ENCODE measurements at places on chromosomes 3 and 15.

- DNase-seq = no peak
Observed at GRCh38 chr15:63133786-63134185, 12.1 kb downstream of the LACTB start.

GRCh38 chr15:38195191-38195901, 57.3 kb upstream of the SPRED1 start:
- DNase-seq = no peak

- no peak for DNase-seq
Observed at GRCh38 chr3:35088943-35089342, 550.4 kb upstream of the ARPP21 start.

DNA sequence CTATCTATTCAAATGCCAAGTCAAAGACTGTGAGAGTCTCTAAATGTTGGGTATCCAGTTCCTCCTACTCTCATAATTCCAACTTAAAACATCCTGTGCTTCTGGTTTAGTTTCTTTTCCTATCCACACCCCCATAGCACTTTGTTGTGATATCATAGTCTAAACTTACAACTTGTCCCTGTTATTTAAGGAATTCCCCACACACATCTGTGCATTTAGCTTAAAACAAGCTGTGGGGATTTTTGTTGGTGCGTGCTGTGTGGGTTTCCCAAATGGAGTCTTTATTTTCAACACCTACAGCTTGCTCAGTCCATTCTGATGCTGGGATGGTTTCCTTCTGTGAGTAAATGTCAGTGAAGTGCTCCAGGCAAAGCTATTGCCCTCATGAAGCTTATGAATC, 167.3 kb downstream of the GMNC start:
- DNase-seq = no peak

DNA sequence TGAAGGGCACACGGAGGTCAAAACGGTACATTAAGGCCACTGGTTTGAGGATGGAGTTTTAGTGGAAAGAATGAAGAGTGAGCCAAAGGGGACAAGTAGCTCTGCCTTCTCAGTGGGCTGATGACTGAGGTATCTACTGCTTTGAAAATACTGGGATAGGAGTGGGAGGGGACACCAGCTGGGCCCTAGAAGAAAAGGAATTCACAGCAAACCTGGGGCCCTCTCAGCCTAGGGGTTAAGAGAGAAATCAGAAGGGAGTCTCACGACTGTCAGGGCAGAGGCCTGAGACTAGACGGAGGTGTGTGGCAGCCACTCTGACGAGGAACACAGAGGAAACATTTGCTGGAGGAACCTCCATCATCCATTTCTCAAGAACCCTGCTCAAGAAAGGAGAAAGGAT, 75.1 kb downstream of the TNIK start:
- DNase-seq = no peak

- DNase-seq = no peak
Observed at GRCh38 chr15:44275150-44275830, 13.2 kb upstream of the GOLM2 start.

DNA sequence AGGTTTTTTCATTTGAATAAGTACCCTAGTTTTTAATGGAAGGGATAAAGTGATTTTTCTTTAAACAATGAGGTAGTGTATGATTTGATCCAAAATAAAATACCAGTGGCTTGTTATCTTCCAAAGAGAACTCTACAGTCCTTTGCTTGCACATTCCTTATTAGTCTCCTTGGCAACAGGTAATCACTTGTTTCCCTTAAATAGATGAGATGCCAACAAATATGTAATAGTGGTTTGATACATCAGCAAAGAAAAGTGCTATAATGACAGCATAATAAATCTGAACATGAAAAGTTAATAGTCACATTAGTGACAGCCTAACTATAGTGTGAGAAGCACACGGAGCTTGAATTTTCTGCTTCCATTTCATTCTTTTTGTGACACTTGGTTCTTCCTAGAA, 360.2 kb downstream of the ZNF385D start:
- DNase-seq = no peak

DNA sequence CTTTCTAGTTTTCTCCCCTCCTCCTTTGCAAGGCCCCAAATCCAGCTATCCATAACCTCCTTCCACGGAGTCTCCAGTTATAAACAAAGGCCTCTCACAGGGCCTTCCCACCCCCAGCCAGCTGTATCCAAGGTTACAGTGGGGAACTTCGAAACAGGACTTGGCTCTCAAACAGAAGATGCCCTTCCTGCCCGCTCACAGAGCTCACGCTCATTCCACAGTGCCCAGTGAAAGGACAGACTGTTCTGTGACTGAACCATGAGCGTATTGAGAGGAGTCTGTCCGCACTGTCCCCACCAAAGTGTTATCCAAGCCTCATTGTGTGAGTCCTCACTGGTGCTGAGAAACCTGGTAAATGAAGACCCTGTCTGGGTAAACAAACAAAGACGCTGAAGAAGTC, 35.4 kb downstream of the ARHGAP31 start:
- no peak for DNase-seq

- DNase-seq = no peak
Observed at GRCh38 chr3:66380200-66380932, 120.5 kb downstream of the LRIG1 start.

GRCh38 chr3:69784954-69785514, 45.8 kb downstream of the MITF start:
- no peak for DNase-seq

DNA sequence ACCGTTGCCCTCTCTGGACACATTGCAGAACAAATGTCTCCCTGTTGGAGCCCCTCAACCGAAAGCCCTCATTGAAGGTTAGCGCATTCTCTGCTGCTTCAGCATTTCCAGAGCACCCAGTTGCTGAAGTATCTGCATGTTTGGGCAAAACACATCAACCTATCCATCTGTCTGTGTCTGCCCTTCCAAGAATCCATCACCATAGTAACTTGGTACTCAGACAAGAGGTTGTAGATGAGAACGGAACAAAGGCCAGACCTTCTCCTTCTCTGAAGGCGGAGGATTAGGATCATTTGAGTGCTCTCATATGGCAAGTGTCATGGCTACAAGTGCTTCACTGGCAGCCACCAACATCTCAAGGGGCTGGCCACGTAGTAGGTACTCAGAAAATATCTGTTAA, 23.1 kb upstream of the RHO start:
- DNase-seq = no peak

- DNase-seq = no peak
Observed at GRCh38 chr15:101039461-101039860, 120.3 kb downstream of the LRRK1 start.

DNA sequence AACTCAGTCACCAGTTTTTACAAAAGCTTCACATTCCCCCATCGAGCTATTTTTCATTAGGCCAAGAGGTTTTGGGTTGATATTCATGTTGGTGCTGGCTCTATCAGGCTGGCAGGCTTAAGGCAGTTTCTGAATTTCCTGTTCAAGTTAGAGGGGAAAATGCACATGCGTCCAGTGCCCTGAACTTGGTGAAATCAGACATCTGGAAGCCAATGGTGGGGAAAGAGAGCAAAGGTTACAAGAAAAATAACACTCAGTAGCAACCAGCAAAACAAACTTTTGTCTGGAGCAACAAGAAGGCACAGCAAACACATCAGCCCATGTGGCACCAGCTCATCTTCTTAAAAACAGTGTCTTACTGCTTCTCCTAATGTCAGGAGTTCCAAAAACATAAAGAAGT, 155.6 kb upstream of the TSC22D2 start:
- DNase-seq = no peak

GRCh38 chr3:141769221-141769894, 6.2 kb downstream of the GRK7 start:
- no peak for DNase-seq

DNA sequence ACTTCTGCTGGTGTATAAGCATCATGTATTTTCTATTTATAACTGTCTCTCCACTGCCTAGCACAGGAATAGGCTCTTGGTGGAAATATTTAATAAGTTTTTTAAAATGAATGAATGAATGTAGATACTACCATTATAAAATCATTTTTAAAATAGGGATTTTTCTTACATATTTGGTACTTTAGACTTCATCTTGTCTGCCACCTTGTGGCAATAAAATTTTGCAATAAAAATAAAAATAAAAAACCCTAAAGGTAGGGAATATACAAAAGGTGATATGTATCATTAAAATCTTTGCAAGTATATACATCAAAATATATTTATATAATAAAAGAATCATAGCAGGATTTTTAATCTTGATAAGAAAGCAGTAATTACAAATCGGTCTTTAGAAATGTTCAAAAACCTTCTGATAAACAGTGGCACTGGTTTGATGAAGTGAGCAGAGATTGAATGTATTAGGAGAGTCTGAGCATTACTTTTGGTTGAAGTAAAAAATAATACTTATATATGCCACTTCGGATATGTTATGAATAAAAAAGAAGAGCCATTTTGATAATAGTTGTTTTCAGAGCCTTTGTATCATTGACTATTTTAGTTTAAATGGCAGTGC, 95.2 kb downstream of the SPATA16 start:
- DNase-seq = no peak

DNA sequence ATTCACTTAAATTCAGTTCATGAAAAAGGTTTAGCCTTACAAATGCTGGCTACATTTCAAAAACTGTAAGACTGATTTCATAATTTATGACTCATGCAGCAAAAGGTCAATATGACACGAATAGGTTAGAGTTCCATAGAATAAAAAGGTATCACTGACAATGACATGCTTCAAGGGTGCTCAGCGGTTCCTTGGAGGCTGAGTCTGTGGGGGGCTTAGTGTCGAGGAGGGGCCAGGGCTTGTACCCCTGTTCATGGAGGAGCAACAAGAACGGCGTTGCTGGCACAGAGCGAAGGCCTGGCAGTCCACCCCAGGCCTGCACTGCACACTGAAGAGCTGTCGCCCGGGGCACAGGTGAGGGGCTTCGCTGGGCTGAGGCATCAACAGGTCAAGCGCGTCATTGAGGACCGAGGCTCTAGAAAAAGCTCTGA, 174.2 kb downstream of the NR1D2 start:
- DNase-seq = no peak

GRCh38 chr3:49023775-49024174, 1.9 kb downstream of the NDUFAF3 start:
- DNase-seq = no peak

DNA sequence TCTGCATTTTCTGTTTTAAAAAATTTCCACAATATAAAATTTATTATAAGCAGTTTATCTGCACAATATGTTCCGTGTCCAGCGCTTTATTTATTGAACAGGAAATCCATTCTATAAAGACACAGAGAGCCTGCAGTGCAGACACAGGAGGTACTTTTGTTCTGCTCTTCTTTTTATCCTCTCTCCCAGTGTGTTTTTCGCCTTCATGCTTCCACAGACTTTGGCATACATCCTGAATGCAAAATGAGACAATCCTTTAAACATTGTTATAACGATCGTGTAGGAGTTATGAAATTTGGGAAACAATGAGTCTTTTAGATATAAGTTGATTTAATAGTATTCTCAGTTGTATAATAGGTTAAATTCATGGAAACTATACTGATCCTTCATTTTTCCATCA, 749.2 kb downstream of the NAALADL2 start:
- DNase-seq = no peak

GRCh38 chr3:58535531-58536500, 1.2 kb downstream of the ACOX2 start:
- DNase-seq = no peak

DNA sequence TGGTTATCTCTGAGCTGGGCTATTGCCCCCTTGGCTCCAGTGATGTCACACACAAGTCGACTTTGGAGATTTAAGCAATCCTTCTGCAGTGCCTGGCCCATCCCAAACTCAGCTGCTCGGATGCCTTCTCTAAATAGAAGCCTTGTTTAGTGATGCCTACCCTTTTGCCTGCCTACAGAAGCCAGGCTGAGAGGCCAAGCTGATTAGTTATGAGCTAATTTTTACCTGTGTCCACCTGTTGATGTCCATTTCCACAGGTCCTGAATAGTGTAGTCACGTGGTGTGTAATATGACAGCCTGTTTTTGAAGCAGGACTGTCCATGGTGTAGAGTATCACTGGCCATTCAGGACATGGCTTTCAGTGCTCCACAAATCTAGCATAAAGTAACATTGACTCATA, 45.5 kb downstream of the SSUH2 start:
- no peak for DNase-seq

DNA sequence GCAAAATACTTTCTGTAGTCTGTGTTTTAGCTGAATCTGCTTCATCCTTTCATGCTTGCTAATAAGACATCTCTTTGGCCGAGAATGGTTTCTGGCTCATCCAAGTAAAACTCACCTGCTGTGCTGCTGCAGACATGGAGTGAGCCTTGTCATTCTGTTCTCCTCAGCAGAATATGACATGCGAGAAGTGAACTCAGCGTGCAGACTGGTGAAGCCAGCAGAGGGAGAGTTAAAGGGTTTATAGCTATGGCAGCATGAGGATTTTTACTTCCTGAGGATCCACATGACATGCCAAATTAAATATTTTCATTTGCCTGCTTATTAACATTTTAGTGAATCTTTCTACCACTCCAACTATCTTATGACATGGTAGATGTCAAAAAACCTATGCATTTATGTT, 658.4 kb upstream of the NECTIN3 start:
- no peak for DNase-seq

GRCh38 chr3:175428466-175428865, 569.3 kb downstream of the NAALADL2 start:
- DNase-seq = no peak

DNA sequence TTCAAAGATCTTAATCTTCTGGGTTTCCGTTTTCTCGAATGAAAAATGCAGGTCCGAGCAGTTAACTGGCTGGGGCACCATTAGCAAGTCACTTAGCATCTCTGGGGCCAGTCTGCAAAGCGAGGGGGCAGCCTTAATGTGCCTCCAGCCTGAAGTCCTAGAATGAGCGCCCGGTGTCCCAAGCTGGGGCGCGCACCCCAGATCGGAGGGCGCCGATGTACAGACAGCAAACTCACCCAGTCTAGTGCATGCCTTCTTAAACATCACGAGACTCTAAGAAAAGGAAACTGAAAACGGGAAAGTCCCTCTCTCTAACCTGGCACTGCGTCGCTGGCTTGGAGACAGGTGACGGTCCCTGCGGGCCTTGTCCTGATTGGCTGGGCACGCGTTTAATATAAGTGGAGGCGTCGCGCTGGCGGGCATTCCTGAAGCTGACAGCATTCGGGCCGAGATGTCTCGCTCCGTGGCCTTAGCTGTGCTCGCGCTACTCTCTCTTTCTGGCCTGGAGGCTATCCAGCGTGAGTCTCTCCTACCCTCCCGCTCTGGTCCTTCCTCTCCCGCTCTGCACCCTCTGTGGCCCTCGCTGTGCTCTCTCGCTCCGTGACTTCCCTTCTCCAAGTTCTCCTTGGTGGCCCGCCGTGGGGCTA, at the start of the genes B2M and PATL2:
B2M (plus strand) TSS at position 422 of the 647 bp plus-strand sequence; CDS start at position 452, 30 bp downstream.
PATL2 (minus strand) TSS at position 228 of the 647 bp plus-strand sequence. CDS start 34,833 bp downstream, outside the sequence.
- peak; percentile 94 for DNase-seq

- no peak for DNase-seq
Observed at GRCh38 chr3:73072634-73073033, 11.2 kb downstream of the EBLN2 start.

GRCh38 chr3:50862221-50862620, 187.5 kb downstream of the DOCK3 start:
- no peak for DNase-seq
